ENCODE measurements at places on chromosomes 2 and 18.

DNA sequence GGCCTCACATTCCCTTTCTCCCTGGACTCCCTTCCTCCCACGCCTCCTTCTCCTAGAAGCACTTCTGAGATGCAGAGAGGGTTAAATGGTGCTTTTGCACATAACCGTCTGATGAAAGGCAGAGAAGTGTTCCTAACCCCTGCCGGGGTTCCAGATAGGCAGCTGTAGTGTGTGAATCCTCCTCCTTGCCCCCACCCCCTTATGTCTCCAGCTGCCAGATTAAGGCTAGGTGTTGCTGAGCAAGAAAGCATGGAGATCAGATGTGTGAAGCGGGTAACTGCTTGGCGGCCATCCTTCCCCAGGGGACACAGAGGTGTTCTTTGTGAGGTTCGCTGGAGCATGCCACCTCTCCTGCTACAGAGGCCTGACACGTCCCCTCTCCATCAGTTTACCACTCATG is 88.3 kb downstream of the NRP2 start:
- DNase-seq = peak; percentile 39

GRCh38 chr18:8386669-8387380 is 222.4 kb upstream of the RAB12 start:
- DNase-seq = no peak

GRCh38 chr2:239937866-239938640 is 87.1 kb downstream of the NDUFA10 start:
- no peak for DNase-seq

GRCh38 chr2:218228366-218229090 is 11.5 kb downstream of the ARPC2 start:
- peak; percentile 25 for DNase-seq

GRCh38 chr2:217599906-217600305 is 402.9 kb downstream of the TNS1 start:
- DNase-seq = peak; percentile 29

- DNase-seq = no peak
These were observed 64.7 kb downstream of the KCTD1 start for GRCh38 chr18:26483633-26484032.

- DNase-seq = peak; percentile 69
These were observed 37.5 kb upstream of the SCN9A start for GRCh38 chr2:166413255-166413654.

DNA sequence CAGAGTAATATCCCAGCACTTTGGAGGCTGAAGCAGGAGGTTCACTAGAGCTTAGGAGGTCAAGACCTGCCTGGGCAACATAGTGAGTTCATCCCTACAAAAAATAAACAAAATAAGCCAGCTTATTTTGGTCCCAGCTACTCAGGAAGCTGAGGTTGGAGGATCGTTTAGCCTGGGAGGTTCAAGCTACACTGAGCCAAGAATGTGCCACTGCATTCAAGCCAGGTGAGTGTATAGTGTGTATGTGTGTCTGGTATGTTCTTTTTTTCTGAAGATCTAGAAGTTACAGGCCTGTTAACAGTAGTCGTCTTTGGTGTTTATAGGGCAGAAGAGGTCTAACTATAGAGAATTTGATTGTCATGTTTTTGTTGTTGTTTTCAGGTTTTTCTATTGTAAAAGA is 40.2 kb downstream of the ZC3H15 start:
- no peak for DNase-seq

DNA sequence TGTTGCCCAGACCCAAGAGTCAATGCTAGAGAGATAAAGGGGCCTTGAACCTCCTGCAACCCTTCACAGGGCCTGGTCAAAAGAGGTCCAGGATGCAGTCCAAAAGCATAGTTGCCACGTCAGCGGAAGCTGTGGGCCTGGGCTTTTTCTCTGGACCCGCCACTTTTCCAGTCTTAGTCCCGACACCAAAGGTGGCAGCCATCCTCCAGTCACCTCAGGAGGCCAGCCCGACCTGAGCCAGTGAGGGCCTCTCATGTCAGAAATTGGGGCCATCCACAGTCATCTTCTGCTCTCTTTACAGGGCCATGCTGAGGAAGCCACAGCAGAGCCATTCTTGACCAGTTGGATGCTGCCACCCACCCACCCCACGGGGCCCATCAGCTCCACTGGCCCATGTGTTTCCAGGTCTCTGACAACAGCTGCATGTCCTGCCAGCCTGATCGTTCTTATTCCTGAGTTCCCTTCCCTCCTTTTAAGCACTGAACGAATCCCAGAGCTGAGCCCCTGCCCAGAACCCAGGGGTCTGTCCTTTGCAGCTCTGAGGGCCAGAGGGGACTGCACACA is 34.1 kb upstream of the KLHL29 start:
- no peak for DNase-seq

GRCh38 chr18:79418236-79418635 is 22.5 kb downstream of the NFATC1 start:
- no peak for DNase-seq

- peak; percentile 77 for DNase-seq
These were observed 125.5 kb upstream of the ZNF516 start for GRCh38 chr18:76620321-76621170.

DNA sequence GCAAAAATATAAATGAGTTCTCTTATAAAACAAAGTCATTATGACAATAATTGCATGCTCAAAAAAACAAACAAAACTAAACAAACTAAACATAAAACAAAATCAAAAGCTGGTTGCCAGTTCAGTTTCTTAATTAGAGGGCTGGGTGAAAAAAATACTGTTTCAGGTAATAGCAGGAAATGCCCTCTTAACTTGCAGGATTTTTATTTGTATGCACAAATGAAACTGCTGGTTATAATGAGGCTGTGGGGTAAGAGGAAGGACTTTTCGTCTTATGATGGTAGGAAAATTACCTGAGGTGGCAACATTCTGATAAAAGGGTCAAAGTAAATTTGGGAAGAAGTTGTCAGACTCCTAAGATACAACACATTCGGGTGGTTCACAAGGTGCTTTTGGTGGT is 21.5 kb upstream of the CDKL4 start:
- no peak for DNase-seq

GRCh38 chr2:201070948-201071478 is 458 bp downstream of the HYCC2 start:
- no peak for DNase-seq

GRCh38 chr2:206713746-206714145 is 4.5 kb downstream of the DYTN start:
- no peak for DNase-seq

DNA sequence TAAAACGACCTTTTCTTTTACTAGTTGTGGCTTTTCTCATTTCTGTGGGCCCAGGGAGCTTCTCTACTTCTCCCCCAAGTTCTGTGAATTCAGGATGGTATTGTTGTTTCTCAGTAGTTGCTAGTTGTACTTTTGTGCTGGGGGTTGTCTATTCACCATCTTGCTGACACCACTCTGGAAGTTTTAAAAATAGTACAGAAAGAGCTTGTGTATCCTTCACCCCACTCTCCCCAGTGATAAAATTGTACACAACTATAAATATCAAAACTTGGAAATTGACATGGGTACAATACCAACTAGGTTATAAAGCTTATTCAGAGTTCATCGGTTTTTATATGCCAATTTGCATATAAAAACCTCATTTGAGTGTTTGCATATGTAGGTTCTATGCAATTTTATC is 45.3 kb upstream of the REEP1 start:
- DNase-seq = no peak

- no peak for DNase-seq
These were observed 28.4 kb upstream of the OTOF start for GRCh38 chr2:26506279-26506678.

- peak; percentile 82 for DNase-seq
These were observed 184.3 kb downstream of the SH3BP4 start for GRCh38 chr2:235135990-235136561.

DNA sequence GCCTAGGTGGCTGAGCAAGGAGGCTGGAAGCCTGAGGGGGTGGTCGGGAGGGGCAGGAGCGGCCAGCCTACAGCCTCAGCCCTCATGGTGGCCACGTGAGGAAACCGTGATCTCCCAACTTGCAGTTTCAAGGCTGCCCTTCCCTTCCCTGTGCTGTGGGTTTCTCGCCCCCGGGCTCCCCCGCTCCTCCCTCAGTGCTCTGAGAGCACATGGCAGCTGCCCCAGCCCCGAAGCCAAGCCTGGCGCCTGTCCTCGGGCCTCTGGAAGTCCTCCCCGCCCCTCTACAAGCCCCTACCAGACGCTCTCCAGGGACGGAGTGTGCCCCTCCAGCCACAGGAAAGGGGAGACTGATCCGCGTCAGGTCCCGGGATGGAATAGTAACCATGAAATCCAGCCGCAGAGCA is 586 bp upstream of the ANKRD23 start:
- DNase-seq = no peak

DNA sequence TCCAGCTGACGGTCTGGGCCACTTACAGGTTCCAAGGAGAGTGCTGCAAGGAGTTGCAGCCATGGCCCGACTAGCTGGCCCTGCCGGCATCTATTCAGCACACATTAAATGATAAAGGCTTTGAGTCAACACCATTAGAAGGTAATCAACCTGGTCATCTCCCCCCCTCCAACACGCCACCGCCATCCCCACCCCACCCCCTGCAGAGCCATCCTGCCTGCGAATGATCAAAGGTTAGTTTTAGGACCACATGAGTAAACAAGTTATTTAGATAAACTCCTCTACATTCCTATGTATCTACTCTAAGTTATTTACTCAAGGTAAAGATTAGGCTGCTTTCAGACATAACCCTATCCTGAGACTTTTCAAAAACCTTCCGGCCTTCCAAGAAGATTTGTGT is 349.3 kb upstream of the SLC39A10 start:
- no peak for DNase-seq

DNA sequence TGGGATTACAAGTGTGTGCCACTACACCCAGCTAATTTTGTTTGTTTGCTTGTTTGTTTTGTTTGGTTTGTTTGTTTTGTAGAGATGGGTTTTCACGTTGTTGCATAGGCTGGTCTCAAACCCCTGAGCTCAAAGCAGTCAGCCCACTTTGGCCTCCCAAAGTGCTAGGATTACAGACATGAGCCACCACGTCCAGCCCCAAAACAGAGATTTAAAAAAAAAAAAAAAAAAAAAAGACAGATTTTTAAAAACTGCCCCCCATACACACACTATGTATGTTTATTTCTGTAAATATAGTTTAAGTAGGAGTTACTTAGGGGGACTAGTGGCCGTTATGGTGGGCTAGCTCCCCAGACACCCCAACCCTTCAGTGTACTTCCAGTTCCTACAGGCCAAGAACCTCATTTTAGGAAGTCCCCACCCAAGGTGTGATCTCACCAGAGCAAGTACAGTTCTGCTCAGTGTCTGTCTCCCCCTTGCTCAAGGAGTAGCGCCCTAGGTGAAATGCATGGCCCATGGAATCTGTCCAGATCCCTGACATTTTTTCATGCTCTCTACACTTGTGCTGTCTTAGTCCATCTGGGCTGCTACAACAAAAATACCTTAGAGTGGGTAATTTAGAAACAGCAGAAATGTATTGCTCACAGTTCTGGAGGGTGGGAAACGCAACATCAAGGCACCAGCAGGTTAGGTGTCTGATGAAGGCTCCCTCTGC is 1.6 kb upstream of the TMBIM1 start:
- no peak for DNase-seq

GRCh38 chr2:148999451-148999921 is 39.0 kb upstream of the LYPD6B start:
- no peak for DNase-seq

DNA sequence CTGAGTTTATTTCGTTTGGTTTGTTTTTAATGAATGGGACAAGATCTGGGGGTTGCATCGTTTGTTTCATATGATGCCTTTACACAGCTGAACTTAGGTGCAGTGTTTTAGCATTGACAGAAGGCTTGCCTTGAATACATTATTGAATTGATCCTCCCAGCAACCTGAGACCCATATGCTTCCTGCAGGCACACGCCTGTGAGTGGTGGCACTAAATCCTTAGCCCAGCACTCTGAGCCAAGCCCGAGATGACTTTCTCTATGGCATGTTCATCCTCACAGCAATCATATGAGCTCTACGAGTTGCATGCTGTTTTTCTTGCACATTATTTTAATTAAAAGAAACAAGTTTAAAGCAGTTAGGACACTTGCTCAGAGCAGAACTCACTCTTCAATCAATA is 47.8 kb upstream of the AGAP1 start:
- DNase-seq = no peak

DNA sequence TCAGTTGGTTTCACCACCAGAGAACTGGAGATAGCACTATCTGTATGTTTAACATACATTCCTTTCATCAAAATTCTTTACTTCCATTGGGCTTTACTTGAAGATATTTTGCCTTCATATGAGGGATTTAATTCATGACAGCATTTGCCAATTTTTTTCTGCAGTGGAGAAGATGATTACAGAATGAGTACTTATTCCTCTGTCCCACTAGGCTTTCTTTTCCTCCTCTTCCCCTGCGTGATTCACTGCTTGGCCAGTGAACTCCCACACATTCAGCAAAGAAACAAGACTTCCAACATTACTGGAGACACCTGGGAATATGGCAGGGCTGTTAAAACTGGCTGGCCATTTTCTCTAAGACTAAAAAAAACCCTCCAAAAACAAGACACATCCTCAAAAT is 425.8 kb upstream of the KCNH7 start:
- DNase-seq = peak; percentile 15

- DNase-seq = no peak
These were observed 72.9 kb upstream of the HK2 start for GRCh38 chr2:74760875-74761630.

- no peak for DNase-seq
These were observed 218.0 kb downstream of the IRS1 start for GRCh38 chr2:226581661-226582060.

DNA sequence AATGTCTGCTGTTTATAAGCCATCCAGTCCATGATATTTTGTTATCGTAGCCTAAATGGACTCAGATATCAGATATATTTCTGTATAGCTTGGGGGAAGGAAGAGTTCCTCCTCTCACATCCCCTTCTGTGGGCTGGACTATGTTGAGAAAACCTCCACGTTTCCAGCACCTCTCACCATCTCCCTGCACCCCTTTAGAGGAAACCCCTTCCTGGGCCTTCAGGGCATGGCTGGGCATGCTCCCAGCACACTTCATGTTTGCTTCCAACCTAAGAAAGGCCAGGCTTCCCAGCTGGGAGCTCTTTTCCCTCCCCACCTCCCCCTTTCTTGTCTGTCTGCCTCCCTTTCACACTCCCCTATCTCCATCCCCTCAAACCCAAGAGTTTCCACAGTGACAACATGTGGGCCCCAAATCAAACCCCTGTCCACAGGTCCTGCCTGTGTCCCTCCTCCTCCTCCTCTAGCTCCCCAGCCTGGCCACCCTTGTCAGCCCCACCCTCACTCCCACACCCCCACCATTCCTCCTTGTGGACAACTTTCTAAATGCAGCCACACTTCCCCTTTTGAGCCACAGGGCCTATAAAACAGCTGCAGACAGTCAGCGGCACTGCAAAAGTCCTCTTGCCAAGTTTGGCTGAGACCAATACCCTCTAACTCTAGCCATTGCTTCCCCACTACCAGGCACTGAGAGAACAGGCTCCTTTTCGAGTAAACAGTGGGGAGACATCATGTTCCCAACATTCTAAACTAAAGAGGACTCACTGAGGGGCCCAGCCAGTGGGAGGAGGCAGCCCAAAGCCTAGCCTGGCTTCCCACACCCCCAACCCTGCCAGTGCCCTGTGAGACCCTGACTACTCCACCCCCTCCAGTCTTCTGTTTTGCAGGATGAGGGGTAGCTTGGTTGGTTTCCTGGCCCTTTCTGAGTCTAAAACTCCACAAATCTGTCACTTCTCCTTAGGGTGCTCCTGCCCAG is 120.5 kb downstream of the ZFP36L2 start:
- peak; percentile 73 for DNase-seq

All from IMR-90 (cell line).